GF-D8 (cell line): ENCODE measurements at places on chromosomes 11 and 22.

GRCh38 chr11:127066401-127067090 lies 66.0 kb upstream of the KIRREL3 start:
- no peak for DNase-seq

GRCh38 chr11:12893787-12894672 lies 115.1 kb upstream of the RASSF10 start:
- DNase-seq = no peak

- DNase-seq = no peak
These were observed 79.3 kb downstream of the MICAL2 start for GRCh38 chr11:12189543-12190235.

- DNase-seq = no peak
These were observed 197.1 kb downstream of the GRIK4 start for GRCh38 chr11:120708511-120709183.

- peak; percentile 91 for DNase-seq
These were observed 10.4 kb downstream of the PACSIN2 start for GRCh38 chr22:43004362-43005035.

GRCh38 chr11:19866521-19866920 lies 153.9 kb downstream of the NAV2 start:
- no peak for DNase-seq

DNA sequence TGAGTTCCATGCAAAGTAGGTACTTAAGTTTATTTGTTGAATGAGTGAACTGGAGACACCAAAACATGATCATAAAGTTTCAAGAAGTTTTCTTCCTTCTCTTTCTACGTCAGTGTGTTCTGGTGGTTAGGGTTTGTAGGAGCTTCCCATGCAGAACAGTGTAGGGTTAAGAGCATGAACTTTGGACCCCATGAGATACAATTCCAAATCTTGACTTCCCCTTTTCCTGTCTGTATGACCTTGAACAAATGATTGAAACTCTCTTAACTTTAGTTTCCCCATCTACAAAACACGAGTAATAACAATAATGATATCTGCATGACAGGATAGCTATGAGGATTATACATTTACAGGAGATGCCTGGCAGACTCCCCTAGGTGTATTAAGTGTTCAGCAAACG lies 41.0 kb upstream of the TENM4 start:
- no peak for DNase-seq

- DNase-seq = no peak
These were observed 125.3 kb downstream of the C11orf91 start for GRCh38 chr11:33575311-33575710.

- peak; percentile 26 for DNase-seq
These were observed 48.6 kb downstream of the ARFGAP3 start for GRCh38 chr22:42808521-42808920.

DNA sequence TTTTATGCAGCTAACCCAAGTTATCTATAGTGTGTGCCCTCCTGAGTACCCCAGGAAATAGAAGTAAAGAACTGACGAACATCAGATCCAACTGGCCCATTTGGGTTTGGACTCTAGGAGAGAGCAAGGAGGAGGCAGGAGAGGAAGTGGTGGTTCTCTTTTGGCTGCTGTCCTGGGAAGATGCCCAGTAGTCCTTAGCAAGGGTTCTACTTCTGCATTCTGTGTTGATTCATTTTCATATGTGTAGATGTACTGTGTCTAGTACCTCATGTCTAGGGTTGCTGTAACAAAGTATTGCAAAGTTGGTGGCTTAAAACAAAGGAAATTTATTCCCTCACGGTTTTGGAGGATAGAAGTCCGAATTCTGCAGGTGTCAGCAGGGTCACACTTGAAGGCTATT lies 6.6 kb upstream of the MMP27 start:
- no peak for DNase-seq

DNA sequence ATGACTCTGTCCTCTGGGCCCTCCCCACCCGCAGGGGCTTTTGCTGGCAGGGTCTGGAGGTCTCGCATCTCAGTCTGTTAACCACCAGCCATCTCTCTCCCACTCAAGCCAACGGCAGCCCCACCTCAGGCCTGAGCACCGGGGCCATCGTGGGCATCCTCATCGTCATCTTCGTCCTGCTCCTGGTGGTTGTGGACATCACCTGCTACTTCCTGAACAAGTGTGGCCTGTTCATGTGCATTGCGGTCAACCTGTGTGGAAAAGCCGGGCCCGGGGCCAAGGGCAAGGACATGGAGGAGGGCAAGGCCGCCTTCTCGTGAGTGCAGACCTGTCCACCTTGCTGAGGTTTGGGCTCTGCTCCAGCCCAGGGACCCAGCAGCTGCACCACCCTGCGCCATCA lies 44.3 kb upstream of the TTC12 start:
- DNase-seq = no peak

DNA sequence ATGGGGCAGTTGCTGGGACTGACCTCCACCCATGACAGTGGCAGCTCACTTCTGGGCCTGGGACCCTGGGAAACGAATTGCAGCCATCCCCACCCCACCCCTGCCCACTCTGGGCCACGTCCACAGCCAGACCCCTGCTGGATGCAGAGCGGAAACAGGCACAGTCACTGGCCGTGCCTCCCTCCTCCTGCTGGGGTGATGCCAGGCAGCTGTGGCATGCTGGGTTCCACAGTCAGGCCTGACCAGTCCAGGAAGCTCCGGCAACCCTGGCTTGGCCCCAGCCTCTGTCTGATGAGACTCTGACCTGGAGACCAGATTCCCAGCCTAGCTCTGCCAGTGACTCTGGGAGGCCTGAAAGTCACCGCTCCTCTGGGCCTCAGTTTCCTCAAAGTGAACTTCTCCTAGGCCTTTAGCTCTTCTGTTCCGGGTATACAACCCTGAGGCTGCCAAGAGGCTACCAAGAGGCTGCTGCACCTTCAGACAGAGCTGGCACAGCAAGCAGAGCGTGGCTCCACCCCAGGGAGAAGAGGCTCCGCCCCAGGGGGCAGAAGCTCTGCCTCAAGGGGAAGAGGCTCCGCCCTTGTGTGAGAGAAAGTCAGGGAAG lies 8.9 kb downstream of the SULT4A1 start:
- DNase-seq = no peak

DNA sequence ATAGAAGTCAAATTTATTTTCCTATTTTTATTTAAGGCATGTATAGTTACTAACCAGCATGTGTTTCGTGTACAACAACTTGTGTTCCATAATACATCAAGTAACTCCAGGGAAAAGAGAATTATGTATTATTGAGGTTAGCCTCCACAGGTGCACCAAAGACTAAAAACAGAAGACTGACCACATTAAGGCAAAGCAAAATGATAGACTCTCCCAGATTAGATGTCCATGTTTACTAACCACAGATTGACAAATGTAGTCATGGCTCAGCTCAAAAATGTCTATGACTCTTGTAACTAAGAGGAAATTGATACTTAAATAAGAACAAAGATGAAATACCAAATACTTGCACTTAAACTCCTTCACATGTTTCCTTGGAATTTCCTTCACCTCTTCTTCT lies 238.5 kb downstream of the METTL15 start:
- DNase-seq = no peak

GRCh38 chr11:101401245-101401644 lies 182.6 kb downstream of the TRPC6 start:
- DNase-seq = no peak

DNA sequence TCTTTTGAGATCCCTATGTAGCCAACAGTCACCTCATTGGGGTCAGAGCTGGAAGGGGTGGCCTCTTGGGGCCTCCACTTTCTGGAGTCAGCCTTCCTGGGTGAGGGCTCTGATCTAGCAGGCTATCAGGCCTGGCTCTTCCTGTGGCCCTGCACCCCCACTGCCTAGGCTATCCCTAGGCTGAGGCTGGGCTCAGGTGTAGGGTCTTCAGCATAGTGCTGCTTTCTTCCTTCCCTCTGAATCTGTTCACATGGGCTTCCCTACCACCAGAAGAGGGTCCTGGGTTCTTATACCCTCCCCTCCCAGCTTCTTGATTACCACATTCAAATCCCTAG lies 456 bp upstream of the SPI1 start:
- no peak for DNase-seq
